ENCODE measurements at places on chromosomes 5 and 9.

DNA sequence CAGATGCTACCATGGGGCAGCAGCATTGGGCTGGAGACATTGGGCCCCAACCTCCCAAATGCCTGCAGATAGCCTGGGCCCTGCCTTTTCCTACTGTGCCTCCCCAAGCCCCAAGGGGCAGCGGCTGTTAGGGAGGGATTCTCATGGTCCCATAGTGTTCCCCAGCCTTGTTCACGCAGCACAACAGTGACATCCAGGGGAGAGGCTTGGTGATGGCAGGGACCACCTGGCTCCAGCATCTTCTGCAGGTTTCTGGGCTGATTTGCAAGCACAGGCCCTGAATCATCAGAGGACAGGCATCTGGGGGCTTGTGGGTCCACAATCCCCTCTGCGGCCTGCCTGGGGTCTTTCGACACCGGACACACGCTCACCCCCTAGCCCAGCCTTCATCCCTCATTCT, 354.6 kb downstream of the SLIT3 start:
- peak; percentile 17 for DNase-seq

DNA sequence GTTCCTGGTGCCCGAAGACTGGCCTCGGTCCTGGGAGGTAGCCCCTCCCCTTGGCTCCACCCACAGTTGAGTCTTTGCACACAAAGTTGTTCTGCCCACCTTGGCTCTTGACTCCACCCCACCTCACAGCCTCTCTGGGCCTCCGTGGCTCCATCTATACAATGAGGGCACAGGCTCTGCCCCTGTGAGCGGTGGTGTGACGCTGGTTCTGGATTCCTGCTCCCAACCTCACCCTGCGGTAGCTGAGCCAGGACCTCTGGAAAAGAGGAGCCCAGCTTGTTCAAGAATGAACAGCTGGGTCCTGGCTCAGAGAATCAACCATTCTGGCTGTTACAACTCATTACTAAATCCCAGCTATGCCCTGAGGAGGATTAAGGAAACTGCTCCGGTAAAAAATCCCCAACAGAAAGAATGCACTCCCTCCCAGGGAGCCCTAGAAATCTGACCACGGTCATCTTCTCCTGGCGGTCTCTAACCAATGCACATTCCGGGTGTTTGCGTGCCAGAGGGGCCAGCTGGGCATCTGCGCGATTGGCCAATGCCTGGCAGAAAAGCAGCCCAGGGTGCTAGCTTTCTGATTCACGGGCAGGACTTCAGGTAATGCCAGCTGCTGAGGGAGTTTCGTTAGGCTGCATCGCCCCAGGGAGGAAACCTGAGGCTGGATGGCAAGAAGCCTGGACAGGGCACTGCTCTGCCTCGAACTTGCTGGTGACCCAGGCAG, 9.9 kb upstream of the GRHPR start:
- peak; percentile 56 for DNase-seq

GRCh38 chr5:63008195-63008594, 429.6 kb downstream of the LRRC70 start:
- DNase-seq = no peak

GRCh38 chr5:68041293-68041692, 174.3 kb upstream of the PIK3R1 start:
- DNase-seq = no peak

GRCh38 chr5:172864747-172865146, 30.7 kb downstream of the ERGIC1 start:
- no peak for DNase-seq

GRCh38 chr9:108383796-108384195, 472.0 kb downstream of the ACTL7B start:
- DNase-seq = no peak

DNA sequence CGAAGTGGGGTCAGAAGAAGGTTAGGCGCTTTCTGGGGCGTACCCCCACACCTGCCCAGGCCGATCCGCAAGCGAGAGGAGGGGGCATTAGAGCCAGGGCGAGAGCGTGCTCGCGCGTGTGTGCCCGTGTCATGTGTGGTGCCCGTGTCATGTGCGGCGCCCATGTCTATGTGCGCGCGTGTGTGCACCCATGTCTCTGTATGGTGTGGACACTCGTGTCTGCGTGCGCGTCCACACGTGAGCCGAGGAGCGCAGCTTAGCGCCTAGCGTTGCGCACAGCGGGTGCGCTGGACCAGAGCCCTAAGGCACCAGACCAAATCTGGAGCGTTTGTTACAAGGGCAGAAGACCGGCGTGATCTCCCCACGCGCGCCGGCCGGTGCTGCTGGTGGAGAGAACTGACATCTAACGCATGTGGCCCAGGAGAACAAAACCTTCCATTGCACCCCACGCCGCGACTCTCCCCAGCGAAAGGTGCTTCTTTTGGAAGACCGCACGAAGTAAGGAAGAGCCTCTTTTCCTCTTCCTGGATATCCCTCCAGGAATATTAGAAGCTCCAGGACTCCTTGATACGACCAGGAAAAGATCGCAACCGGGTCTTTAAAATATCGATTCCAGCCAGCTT, 644 bp downstream of the NIM1K start:
- DNase-seq = peak; percentile 13

DNA sequence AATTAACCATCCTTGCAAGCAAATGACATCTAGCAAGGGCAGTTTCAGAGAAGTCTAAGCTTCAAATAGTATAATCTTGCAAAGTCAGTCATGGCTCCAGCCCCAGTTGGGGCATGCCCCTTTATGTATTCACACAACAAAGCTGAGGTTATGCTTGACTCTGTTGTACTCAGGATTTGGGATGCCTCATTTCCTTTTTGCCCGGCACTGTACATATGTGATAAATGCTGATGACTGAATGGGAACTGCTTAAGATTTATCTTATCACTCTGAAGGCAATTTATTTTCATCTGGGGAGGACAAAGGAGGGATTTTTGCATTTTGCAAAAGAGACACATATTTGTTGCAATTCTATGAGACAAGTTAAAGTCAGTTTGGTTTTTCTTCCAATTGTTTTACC, 219.2 kb downstream of the TRPM3 start:
- DNase-seq = no peak

DNA sequence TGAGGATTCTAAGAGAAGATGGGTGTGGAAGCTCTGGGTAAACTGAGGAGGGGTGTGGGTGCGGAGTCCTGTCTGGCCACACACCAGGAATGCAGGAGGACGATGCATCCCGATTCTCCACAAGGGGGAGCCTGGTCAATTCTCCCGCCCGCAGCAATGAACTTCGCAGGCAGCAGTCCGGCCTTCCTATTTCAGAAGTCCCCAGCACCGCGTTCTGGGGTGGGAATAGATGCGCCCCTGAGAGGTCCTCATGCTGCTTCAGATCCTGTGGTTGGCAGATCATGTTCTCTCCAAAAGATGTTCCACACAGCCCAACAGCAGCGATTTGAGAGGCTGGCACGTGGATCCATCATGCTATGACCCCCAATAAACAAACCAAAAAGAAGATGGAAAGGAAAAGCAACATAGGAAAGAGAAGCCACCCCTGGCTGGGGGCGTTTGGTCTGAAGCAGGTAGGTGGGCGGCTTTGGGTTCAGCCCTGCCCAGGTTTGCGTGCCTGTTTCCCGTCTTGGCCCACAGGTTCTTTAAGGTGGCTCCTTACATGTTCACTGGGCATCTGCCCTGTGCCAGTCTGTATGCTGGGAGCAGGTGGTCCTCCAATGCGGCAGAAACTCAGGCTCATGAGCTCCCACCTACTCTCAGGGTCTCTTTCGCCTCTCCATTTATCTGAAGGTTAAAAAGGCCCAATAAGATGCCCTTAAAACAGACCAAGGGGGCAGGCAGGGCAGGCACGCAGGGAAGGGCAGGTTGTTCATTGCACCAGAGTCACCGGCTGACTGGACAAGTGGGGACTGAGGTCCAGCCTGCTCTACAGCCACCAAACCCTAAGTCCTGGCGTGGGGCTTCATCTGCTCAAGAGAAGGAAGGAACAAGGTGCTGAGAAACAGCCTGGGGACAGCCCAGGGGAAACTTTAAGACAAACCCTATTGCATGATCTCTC, 171.6 kb downstream of the PAX5 start:
- DNase-seq = peak; percentile 44
